Aorta (tissue), 5 donors: ENCODE measurements at places on chromosomes 12 and 14.

GRCh38 chr14:102205560-102205959 is 65.9 kb downstream of the WDR20 start:
- DNase-seq, result no peak

GRCh38 chr14:95320078-95320895 is 579 bp upstream of the CLMN start:
- DNase-seq, result no peak

GRCh38 chr14:77067632-77068516 is 30.2 kb upstream of the CIPC start:
- DNase-seq, result peak; percentile 90

GRCh38 chr12:99271071-99271470 is 376.5 kb upstream of the GARIN6 start:
- no peak for DNase-seq

- no peak for DNase-seq
Measured at GRCh38 chr12:75978677-75979076, 52.9 kb downstream of the PHLDA1 start.

DNA sequence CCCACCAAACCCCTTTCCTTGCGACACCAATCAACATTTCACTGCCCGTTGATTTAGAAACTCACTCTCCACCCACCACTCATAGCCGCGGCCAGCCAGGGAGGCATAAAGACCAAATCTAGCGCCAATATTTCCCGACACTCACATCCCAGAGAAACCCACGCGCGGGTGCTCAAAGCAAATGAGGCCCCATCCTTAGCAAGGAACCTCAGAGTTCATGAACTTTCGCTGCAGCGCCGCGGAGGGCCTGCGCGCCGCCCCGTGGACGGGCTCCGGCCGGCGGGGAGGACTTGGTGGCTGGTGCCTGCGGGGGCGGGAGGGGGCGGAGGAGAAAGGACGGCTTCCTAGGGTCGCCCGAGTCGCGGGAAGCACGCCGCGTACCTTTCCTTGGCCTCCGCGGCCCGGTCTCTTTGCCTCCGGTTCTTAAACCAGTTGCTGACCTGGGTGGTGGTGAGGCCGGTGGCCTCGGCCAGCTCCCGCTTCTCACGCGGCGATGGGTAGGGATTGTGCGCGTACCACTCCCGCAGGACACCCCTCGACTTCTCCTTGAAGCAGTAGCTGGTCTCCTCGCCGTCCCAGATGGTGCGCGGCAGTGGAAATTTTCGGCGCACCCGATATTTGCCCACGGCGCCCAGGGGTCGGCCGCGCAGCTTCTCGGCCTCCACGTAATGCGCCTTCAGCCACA is 886 bp downstream of the SIX1 start:
- DNase-seq, result no peak

- DNase-seq, result no peak
Measured at GRCh38 chr14:50320283-50320682, 8.2 kb downstream of the DMAC2L start.

DNA sequence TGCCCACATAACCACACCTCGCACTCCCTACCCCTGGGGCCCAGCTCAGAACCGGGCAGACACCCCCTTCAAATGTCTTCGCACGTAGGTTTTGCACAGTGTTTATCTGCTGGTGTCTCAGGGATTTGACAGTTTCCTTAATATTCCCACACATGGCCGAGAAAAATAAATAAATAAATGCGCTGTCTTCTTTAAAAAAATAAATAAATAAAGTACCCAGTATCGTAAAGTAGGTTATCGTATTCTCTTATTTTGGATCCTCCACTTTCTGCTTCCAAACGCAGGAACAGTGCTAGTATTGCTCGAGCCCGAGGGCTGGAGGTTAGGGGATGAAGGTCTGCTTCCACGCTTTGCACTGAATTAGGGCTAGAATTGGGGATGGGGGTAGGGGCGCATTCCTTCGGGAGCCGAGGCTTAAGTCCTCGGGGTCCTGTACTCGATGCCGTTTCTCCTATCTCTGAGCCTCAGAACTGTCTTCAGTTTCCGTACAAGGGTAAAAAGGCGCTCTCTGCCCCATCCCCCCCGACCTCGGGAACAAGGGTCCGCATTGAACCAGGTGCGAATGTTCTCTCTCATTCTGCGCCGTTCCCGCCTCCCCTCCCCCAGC is 710 bp upstream of the FOS start:
- no peak for DNase-seq

DNA sequence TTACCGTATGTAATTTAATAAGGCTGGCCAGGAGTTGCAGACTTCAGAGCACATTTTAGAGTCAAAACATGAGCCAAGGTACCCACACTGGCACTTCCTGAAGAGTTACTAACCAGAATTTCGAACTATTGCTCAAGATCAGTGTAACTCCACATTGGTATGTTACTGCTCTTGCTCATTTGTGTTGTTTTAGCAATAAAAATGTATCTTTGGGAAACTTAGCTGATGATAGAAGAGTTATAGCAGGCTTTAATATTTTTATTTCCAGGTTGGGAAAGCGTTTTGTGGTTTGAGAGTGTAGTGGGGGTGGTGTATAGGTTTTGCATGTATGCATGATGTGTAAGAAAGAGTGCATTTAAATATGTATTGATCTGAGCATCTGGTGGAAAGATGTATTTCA is 96.6 kb downstream of the SCN8A start:
- DNase-seq, result no peak

DNA sequence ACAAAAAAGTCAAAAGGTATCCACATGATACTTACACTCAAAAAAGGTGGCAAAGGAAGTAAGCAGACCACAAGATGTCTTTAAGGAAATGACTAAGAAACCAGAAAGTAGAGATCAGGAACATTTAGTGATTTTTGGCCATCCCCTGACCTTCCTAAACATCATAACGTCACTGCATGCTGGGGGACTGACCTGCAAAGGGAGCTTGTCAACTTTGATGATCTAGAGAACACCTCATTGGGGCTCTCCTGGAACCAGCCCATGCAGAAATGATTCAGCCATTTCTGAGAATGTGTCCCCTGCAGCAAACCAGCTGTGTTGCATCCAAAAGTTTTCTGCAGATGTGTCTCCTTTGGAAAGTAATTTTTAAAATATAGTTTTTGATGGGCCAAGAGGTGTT is 152.2 kb upstream of the RASSF8 start:
- DNase-seq, result no peak

DNA sequence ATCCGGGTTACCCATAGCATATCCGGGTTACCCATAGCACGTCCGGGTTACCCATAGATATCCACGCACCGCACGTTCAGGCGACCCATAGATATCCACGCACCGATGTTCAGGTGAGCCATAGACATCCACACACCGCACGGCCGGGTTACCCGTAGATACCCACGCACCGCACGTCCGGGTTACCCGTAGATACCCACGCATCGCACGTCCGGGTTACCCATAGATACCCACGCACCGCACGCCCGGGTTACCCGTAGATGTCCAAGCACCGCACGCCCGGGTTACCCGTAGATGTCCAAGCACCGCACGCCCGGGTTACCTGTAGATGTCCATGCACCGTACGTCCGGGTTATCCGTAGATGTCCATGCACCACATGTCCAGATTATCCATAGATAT is 60.3 kb upstream of the SYT1 start:
- no peak for DNase-seq

GRCh38 chr12:55132816-55133215 is 6.6 kb downstream of the OR9K2 start:
- DNase-seq, result no peak

GRCh38 chr12:89173096-89173495 is 179.2 kb downstream of the DUSP6 start:
- DNase-seq, result no peak

- no peak for DNase-seq
Measured at GRCh38 chr12:41835556-41835955, 309.1 kb downstream of the GXYLT1 start.

DNA sequence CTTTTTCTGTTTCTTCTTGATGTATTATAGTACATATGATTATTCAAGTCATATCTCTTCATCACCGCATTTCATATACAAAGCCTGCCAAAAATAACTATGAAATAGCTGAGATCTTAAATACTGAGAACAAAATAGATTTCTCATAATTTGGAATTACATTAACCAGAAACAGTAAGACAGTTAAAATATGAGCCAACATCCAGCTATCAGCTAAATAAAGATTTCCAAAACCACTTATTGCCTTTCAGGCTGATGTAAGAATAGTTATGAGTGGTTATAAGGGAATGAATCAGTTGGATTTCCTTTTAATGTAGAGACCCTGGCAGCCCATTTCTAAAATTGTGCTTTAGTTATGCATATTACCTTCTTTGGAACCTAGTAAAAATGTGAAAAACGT is 47.4 kb downstream of the TMEM117 start:
- no peak for DNase-seq

DNA sequence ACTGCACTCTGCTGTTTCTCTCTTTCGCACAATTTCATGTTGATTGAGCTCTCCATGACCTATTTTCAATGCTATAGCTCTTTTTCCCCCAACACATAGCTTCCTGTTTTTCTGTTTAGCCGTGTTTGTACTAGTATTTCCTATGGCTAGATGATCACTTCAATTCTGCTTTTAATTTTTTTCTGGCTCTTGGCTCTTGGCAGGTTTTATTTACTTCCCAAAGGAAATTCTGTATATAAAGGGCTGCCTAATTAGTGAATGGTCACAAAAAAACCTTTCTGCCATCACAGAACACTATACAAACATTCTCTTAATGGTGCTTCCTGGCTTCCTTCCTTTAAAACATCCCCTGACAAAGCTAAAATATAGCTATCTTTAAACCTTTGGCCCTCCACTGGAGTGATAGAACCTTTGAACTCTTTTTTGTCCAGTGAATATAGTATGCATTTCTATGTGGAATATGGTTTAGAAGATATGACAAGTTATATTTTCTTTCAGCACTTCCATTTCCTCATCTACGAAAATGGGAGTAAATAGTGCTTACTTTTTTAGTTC is 88.2 kb downstream of the RASSF9 start:
- no peak for DNase-seq

- no peak for DNase-seq
Measured at GRCh38 chr14:91754185-91754584, 22.3 kb upstream of the CATSPERB start.

DNA sequence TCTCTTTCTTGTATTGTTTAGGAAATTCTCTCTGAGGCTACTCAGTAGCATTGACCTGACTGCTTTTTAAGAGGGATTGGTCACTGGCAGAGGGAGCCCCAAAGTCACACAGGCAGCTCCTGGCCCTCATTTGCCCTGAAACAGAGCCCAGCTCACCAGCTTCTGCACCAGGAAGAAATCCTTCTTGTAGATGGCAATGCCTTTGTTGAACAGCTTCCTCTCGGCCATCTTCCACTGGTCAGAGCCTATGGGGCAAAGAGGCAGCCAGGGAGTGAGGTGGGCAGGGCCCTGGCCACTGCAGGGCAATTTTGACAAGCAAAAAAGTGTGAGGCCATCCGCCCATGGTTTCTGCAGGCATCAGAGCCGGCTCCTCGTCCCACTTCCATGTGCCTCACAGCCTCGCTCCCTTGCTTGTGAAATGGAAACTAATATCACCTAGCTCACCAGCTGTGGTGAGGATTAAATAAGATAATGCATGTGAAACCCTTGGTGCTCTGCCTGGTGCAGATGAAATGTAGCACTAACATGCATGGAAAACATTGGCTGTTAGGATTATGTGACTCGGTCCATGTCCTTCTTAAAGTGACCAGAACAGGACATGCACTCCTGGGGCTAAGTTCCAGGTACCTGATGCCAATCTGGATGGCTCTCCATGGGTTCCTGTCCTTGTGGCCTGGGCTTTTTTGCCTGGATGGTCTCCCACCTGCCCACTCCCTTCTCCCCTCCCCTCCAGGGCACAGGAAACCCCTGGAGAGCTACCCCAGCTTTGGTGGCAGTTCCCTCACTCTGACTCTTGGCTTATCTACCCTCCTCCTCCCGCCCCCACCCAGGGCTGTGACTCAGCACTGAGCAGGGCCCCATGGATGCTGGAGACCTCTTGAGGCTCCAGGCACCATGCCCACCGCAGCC is 11.2 kb upstream of the PNMA1 start:
- no peak for DNase-seq

GRCh38 chr14:59274991-59275391 is 86.5 kb downstream of the DAAM1 start:
- DNase-seq, result no peak

DNA sequence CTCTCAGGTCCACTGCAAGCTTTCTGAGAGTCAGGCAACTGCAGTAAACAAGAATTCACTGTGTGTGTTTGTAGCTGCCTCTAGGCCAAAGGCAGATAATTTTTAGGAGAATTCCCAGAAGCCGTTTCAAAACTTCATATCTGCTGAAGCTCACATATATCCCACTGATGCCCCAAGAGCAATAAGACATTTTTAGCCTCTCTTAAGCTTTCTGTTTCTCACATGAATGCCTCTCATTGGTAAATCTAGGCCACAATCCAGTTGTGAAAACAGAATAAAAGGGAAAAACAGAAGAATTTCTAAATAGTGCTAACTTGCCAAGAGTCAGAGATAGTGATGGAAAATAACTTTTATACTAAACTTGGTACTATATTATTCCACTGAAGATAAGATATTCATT is 48.5 kb upstream of the LIN7A start:
- no peak for DNase-seq

- DNase-seq, result no peak
Measured at GRCh38 chr14:36755756-36756155, 94.1 kb downstream of the PAX9 start.

GRCh38 chr12:52313461-52313860 is 7.7 kb downstream of the KRT83 start:
- no peak for DNase-seq

GRCh38 chr14:99598774-99599173 is 5.2 kb downstream of the CCDC85C start:
- no peak for DNase-seq

DNA sequence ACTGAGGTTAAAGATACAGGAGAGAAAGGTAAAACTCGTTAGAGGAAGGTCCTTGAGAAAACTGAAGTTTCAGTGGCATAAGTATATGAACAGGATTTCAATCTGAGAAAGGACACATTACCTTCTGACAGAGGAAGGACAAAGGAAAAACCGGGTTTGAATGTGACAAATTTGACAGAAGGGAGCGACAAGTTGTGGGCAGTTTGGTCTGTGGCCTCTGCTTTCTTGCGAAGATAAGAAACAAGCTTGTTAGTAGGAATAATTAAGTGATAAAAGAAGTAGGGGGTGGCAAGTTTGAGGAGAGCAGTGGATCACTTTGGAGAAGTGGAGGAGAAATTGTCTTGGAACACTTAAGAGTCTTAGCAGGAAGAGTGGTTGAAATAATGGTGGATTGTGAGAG is 5.1 kb downstream of the MON2 start:
- no peak for DNase-seq
